ENCODE measurements at places on chromosomes 6 and 20.

DNA sequence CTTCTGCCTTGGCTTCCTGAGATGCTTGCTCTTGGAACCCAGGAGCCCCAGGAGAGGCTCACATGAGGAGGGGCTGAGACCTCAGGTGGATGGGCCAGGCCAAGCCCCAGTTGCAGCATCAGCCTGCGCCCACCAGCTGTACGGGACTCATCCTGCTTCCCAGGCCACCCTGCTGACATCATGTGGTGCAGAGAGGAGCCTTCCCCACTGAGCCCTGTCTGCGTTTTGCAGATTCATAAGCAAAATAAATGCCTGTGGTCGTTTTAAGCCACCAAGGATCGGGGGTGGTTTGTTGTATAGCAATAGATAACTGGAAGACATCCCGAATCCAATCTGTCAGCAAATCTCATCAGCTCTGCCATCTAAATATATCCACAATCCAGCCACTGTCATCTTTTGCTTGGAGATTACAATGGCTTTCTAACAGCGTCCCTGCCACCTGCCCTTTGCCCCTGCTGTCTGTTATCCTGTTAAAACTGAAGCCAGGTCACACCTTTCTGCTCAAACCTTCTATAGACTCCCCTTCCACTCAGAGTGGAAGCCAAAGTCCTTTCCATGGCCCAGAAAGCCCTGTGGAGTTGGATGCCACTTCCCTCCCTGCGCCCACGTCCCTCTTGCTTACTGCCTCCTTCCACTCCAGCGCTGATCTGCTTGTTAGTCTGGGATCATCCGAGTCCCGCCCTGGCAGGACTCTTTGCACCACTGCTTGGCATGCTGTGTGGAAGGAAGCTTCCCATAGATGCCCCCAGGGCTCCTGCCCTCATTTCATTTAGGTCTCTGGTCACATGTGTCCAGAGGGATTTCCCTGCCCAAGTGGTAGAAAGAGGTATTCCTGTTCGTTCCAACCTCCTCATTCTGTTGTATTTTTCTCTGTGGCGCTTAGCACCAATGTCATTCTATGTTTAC is 24.0 kb upstream of the MLN start:
- DNase-seq: no peak

DNA sequence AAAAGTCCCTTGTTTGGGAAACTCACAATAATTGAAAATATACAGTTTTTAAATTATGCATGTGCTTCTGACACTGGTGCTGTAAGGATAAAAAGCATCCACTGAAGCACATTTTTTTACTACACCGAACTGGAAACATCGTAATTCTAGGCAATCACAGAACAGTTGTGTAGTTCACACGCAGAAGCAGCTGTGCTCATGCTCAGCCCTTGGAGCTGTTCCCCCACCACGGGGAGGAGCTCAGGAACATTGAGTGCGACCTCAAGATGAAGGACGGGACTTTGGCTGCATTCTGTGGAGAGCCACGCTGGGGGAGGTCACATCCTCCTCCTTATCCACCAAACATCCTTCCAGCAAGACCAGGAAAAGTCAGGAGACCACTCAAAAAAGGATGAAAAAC is 466.3 kb upstream of the CDH4 start:
- no peak for DNase-seq

GRCh38 chr6:168277274-168277669 is 42.3 kb downstream of the DACT2 start:
- DNase-seq: no peak

GRCh38 chr20:21808863-21809664 is 103.6 kb downstream of the PAX1 start:
- DNase-seq: no peak

DNA sequence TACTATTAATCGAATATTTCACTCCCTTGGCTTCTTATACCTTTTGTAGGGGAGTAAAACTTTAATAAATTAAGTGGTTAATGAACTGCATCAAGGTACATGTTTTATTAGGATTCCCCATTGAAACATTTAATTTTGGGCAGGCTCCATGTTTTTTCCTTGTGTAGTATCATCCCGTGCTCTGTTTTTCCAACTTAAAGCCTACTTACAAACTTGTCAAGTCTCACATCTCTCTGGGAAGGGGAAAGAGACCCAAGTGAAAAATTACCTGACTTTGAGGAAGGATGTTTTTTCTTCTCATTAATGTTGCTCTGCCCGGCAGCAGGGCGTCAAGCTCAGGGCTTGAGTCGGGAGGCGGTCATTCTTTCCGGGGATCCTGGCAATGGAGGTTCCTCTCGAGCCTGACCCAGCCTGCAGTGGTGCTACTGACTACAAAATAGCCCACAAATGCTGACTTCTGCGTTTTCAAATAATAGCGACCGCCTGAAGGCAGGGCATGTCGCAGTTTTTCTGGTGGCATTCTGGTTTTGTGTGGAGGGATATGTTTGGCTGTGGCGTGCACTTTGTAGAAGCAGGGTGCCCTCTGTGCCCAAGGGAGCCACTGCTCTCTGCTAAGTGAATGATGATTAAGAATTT is 2.4 kb downstream of the DSP start:
- DNase-seq: no peak

GRCh38 chr20:8524101-8525016 is 392.3 kb downstream of the PLCB1 start:
- no peak for DNase-seq

- DNase-seq: no peak
Observed at GRCh38 chr6:102313699-102314098, 920.2 kb downstream of the GRIK2 start.

DNA sequence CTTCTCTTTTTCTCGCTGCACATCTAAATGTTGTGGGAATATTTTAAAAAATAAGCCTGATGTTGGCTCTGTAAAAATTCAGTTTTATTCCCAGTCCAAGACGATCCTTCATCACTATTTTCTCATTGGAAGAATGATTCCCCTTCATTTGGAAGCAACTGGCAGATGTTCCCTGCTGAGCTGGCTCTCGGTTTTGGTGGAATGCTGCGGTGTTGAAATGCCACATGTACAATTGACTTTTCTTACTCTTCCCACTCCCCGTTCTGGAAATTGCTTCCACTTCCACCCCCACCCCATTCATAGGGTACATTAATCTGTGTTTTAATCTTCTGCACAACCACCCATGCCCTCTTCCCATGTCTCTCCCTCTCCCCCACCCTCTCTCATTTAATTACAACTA is 496.3 kb upstream of the MAP3K7 start:
- no peak for DNase-seq

- DNase-seq: no peak
Observed at GRCh38 chr20:63740070-63740626, 572 bp downstream of the SLC2A4RG start.

- no peak for DNase-seq
Observed at GRCh38 chr20:7770578-7770977, 169.7 kb downstream of the HAO1 start.

DNA sequence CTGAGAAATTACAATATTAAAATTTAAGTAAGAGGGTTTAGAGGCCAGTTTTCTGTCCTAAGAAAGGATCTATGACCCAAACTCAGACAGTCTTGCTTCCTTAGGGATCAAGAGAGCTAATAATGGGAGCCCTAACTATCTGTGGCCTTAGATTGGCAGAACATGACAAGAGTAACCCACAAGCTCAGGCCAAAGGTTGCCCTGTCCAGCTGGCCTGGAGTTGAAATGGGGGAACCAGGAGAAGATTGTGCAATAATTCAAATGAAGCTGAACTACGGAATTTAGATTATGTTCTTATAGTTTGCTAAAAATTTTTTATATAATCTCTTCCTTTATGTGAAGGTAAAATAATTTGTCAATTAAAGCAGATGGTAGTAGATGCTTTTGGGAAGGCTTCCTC is 26.4 kb downstream of the LAMA4 start:
- DNase-seq: no peak

DNA sequence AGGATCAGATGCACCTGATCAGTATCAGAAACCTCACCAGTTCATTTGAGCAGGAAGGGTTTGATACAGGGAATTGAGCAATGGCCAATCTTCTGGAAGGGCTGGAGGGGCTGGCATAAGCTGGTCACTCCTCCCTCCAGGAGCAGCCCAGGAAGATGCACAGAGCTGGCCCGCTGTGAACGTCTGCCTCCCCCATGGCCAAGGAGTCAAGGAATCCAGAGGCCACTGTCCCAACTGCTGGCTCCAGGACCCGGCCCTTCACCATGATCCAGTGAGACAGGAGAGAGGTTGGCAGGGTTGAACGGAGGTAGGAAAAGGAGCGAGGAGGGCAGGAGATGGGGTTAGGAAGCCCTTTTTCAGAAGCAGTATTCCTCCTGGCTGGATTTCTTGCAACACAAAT is 113.9 kb upstream of the CST7 start:
- no peak for DNase-seq

DNA sequence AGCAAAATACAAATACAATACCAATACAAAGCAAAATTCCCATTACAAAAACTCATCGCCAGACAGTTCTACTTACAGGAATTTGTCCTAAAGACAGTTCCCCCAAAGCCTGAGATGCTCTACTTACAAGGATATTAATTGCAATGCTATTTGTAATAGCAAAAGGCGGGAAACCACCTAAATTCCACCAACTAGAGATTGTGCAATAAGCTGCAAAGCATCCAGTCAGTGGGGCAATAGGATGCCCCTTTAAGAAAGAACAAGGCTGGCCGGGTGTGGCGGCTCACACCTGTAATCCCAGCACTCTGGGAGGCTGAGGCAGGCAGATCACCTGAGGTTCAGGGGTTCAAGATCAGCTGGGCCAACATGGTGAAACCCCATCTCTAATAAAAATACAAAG is 39.1 kb downstream of the FAM209B start:
- DNase-seq: no peak

DNA sequence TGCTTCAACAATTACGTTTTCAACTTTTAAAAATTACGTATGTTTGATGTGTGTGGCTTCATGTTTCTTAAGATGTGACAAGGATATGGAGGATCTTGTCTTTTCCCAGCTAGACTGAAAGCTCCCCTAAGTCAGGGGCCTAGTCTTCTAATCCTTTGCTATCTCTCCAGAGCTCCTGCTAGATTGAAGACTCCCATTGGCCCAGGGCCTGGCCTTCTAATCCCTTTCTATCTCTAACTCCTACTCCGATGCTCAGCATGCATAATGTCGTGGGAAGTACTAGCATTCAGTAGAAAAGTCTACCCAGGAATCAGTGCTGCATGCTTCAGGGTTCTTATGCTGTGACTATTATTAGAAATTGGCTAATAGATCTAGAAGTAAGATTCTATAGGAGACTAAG is 144.8 kb upstream of the SUPT3H start:
- no peak for DNase-seq

- no peak for DNase-seq
Observed at GRCh38 chr6:14134211-14134910, 16.8 kb downstream of the CD83 start.

GRCh38 chr6:69880601-69881000 is 14.2 kb downstream of the COL19A1 start:
- DNase-seq: no peak

GRCh38 chr20:23007886-23008655 is 27.0 kb upstream of the SSTR4 start:
- DNase-seq: no peak

- DNase-seq: no peak
Observed at GRCh38 chr6:51489133-51489532, 598.3 kb downstream of the PKHD1 start.

DNA sequence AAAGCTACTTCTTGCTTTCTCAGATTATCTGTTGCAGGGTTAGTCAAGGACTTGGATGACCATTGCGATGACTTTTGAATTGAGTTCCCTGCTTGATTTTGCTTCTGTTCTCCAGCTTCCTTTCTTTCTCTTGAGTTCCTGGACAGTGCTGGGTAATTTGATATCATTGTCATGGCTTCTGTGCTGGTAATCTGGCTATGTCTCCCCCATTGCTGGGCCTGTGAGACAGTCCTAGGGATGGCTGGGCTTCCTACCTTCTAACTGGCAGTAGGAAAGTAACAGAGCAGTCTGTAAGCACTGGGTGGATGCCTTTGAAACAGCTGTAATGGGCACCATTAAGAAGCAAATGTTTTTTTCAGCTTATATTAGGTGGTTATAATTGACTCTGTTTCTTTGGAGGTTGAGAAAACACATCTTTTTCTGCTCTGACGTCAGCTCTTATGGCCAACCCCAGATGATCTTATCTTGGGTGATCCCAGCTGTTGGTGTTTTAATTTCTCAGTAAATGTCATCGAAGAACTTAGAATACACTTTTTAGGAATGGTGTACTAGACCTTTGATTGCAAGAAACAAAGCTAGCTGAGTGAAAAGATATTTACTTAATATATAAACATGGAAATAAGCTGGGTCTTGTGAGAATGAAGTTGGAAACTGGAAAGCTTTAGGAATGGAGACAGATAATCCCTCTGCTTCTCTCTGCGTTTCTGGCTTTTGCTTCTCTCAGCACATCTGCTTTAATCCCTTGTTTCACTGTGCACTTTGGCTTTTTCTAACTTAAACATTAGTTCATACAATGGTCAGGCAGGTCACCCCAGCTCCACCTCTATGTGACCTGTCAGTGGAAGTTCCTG is 195.0 kb upstream of the MAN1A1 start:
- no peak for DNase-seq

- DNase-seq: no peak
Observed at GRCh38 chr20:8951164-8951563, 117.7 kb upstream of the PLCB4 start.

DNA sequence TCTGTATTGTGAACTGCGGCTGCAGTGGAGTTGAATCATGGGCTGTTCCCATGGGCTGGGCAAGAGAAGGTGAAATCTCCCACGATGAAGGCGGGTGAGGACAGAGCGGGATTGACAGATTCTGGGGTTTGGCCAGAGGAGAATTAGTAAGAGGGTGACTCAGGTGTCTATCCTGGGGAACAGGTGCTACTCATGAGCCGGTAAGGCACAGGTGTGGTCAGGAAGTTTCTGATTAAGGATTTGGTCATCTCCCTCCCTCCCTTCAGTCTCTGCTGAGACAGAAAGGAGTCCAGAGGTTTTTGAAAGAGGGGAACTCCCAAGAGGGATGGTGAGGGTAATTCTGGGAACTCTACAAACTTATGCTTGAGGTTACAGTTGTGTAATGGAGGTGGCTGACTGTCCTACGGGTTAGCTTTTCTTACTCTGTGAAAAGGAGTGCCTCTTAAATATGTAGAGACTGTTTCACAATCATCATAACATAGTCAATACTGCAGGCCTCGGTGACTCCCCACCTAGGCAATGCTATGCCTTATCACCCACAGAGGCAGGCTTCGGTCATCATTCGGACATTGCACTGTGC is 31.5 kb downstream of the SERPINB1 start:
- no peak for DNase-seq

GRCh38 chr20:29306390-29307072 is 1950.9 kb upstream of the DEFB115 start:
- DNase-seq: no peak

- DNase-seq: no peak
Observed at GRCh38 chr6:159125014-159125609, 44.1 kb upstream of the FNDC1 start.

- no peak for DNase-seq
Observed at GRCh38 chr6:43982084-43982625, 145.1 kb downstream of the MRPL14 start.

GRCh38 chr6:170459451-170459850 is 93.7 kb downstream of the PSMB1 start:
- DNase-seq: no peak
